NCI-H2029 (cell line): ENCODE measurements at places on chromosomes 1 and 21.

DNA sequence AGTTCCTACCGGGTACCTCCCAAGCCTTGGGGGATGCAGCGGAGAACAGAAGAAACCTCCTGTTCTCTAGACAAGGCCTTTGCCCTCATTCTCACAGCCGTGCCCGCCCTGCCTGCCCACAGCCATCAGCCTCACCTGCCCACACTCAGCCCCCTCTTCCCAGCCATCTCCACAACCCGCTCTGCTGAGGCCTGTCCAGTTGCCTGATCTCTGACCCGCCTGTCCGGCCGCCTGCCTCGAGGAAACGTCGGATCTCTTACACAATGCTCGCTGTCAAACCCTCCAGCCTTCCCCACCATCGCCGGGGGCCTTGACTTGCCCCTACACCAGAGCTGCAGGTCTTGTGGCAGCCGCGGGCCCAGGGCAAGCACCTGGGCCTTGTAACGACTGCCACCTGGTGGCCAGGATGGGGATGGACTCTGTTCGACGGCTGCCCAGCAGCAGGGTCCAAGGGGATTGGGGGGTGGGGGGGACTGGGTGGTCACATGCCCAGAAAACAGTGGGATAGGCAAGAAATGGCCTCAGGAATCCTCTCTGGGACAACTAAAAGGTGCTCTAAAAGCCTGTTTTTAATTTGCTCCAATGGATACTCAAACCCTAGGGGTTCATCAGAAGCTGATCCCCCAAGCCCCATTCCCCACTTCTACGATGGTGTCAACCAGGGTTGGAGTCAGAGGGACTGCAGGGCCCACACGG lies 31.0 kb downstream of the SLC45A1 start:
- no peak for DNase-seq

DNA sequence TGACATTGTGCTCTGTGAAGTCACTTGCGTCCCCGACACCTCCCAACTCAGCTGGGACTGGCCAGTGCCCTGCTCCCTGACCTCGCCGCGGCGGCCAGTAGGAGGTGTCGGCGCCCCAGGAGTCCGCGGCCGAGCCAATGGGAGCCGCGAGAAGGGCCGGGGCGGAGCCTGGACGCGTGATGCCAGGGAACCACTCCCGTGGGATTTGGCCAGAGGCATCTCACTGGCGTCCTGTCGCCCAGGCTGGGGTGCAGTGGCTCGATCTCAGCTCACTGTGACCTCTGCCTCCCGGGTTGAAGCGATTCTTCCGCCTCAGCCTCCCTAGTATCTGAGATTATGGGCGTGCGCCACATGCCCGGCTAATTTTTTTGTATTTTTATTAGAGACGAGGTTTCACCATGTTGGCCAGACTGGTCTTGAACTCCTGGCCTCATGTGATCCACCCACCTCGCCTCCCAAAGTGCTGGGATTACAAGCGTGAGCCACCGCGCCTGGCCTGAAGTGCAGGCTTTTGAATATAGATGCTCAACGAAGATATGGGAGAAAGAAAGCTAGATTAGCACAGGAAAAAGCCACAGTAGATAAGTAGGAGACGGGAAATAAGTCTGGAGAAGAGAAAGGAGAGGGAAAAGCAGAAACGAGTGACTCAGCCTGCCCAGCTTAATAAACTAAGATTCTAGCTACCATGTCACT lies 38.0 kb downstream of the ZBTB8OS start:
- DNase-seq = peak; percentile 65

GRCh38 chr1:37305841-37306240 lies 168.5 kb upstream of the ZC3H12A start:
- DNase-seq = peak; percentile 96

DNA sequence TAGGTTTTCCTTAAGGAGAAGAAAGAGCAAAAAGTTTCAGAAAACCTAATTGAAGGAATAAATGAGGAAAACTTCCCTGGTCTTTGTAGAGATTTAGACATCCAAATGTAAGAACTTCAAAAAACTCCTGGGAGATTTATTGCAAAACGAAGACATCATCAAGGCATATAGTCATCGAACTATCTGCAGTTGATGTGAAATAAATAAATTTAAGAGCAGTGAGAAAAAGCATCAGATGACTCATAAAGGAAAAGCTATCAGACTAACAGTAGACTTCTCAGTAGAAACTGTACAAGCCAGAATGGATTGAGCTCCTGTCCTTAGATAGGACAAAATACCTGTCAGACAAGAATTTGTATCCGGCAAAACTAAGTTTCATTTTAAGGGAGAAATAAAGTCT lies 569.4 kb upstream of the ADAMTS5 start:
- no peak for DNase-seq

DNA sequence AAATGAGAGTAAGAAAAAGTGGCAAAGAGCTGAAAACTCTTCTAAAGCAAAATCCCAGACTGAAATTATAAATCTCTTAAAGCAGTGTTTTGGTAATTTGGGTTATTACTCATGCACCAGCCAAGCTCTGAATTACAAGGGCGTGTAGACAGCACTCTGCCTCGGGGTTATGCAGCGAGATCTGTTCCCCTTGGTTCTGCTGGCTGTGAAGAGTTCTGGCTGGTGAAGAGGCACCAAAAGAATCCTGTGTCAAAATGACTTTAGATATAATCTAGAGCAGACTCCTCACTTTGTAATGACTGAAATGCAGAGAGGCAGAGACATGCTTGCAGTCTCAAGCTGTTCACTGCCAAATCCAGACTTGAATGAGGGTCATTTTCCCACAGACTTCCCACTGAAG lies 461.8 kb upstream of the CXADR start:
- no peak for DNase-seq

- DNase-seq = peak; percentile 37
These were observed 77.1 kb downstream of the GALNT2 start for GRCh38 chr1:230144010-230144614.

DNA sequence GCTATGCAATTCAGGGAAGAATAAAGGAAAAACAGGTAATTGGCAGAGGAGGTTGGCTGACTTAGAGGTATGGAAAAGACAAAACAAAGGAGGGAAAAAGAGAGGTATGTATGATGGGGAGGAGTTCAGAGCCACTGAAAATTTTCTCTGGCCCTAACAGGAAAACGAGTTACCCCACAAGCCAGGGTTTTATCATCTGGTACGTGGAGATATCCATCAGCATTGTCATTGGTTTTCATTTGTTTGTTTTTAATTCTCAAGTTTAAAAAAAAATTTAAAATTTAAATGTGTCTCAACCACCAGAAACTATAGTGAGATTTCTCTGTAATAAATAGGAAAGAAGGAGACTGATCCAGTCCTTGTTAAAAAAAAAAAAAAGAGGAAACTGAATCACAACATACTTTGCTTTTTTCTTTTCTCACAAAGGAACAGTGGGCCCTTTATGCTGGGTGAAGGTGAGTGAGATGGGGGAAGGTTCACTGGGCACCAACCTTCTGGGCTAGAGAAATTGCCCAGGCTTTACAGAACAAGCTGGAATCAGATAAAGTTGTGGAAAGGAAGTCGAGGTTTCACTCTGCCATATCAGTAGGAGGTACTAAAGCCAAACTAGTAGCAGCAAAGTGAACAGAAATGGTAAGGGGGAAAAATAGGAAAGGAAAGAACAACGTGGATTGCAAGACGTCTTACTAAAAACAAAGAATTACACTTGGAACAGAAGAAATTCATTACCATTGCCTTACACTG lies 2.7 kb downstream of the IFNAR2 start:
- DNase-seq = no peak

DNA sequence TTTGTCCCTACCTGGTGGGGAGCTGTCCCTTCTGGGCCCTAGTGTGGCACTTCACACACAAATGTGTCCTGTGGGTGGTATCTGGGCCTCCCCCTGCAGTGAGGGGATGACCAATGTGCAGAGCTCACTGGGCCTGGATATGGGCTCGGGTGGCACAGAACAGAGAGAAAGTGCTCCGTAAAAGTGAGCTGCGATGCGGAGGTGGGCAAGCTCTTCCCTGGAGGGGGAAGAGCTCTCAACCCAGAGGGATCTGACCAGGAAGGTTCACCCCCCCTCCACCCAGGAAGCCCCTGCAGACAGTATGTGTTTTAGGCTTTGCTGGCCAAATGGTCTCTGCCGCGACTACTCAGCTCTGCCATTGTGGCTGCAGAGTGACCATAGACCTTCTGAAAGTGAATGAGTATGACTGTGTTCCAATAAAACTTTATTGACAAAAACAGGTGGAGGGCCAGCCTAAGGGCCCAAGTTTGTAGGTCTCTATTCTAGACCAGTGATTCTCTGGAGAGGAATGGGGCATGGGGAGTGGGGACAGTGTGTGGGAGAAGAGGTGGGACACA lies 8.6 kb upstream of the ITGB2 start:
- no peak for DNase-seq

- DNase-seq = no peak
These were observed 18.4 kb upstream of the COL6A2 start for GRCh38 chr21:46079352-46080170.

DNA sequence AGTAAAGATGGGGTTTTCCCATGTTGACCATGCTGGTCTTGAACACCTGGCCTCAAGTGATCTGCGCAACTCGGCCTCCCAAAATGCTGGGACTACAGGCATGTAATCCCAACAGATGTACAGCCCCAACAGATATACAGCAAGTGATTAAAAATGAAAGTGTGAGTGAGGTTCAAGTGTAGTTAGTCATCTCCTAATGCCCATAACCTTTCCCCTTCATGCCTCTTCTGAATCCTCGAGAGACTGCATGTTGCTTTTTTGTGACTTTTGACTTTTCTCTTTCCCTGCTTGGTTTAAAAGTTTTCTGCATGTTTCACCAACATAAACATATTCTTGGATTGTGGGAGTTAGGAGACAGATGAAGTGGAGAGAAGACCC lies 31.2 kb downstream of the KCNK2 start:
- no peak for DNase-seq

DNA sequence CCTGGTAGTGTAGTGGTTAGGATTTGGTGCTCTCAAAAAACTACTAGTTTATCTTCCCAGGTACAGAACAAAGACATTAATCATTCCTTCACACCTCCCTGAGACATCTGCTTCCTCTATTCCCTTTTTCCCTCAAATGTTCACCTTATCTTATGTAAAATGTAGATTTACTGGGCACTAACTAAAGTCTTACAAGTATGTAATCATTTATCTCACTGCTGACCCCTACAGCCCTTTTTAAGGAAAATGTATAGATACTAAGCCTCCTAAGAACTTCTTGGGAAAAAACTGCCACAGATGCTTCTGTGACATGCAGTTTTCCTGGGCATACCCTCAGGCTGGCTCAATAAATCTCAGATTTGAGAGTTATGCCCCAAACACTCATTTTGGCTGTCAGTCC lies 50.8 kb upstream of the NEK7 start:
- DNase-seq = no peak

- no peak for DNase-seq
These were observed 54.9 kb upstream of the ENAH start for GRCh38 chr1:225707824-225708223.

GRCh38 chr1:64060611-64061302 lies 142.7 kb upstream of the UBE2U start:
- peak; percentile 80 for DNase-seq

- DNase-seq = no peak
These were observed 995 bp downstream of the ID3 start for GRCh38 chr1:23558140-23558871.

DNA sequence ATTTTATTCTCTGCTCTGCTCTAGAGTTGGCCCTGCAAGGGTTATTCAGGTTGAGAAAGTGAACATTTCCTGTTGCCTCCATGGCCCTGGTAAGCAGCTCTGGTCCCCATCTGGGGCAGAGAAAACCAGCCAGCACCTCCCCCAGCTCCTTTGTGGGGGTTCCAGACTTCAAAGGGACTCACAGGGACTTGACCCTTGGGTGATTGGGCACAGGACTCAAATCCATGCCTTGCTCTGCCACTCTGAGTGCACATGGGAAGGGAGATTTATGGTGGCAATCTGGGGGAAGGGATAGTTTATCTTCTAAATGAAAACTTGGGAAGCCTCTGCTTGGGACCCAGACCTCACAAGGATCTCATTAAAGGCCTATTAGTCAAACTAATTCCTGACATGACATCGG lies 212.8 kb downstream of the FOXD2 start:
- DNase-seq = no peak

DNA sequence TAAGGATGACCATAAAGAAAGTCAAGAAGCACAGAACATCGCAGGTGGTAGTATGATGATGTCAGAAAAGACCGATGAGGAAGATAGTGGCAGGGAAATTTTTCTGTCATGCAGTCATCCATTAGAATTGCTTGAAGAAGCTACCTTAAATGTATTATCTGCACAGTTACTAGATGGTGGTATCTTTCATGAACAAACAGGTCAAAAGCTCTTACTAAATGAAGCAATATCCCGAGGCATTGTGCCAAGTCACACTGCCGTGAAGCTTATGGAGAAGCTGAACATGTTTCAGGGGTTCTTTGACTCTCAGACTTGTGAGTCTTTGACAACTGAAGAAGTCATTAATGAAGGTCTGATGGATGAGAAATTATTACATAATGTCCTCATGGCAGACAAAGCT lies 128.8 kb downstream of the MACF1 start:
- DNase-seq = peak; percentile 46

GRCh38 chr1:32791881-32792280 lies 25.3 kb downstream of the YARS1 start:
- no peak for DNase-seq

- DNase-seq = no peak
These were observed 39.8 kb downstream of the LHX4 start for GRCh38 chr1:180269645-180270529.

DNA sequence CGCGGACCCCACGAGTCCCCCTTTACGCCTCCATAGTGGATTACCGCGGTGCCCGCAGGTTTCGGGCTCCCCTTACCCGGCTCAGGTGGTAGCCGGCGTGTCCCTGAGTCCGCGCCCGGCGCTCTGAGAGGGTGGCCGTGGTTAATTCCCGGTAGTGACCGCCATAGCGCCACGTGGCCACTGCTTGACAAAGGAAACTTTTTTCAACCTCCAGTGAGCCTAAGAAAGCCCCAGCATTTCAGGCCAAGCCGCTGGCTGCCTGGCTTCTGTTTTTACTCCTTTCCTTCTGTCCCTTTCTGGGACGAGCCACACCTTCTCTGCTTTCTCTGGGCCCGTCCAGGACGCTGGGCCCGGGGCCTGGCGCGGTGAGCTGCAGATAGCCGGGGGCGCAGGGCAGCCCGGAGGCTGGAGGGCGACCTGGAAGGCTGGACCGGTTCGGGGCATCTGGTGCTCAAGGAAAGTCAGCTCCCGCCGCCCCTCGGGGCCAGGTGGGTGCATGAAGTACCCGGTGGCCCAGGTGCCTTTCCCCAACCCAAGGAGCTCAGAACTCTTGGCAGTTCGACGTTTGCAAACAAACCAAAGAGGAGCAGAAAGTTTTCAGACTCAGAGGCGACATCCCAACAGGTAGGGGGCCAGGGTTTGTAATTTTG lies 540 bp upstream of the C1orf198 start:
- no peak for DNase-seq

DNA sequence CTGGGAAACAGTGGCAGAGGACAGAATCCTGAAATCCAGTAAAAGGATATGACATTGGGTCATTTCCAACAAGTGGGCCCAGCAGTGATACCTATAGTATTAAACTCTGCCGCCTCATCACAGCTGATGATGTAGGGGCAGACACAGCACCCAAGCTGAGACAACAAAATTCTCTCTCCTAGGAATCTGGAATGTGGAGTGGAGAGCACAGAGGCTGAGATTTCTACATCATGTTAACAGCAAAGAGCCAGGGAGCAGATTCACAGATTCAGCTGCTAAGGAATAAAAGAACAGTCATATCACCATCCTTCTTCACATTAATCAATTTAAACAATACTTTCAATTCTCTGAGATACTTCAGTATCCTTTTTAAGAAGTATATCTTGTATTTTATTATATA lies 61.9 kb downstream of the CRP start:
- DNase-seq = no peak
